Left renal pelvis (tissue), 4 donors: ENCODE measurements at places on chromosomes 6 and 20.

DNA sequence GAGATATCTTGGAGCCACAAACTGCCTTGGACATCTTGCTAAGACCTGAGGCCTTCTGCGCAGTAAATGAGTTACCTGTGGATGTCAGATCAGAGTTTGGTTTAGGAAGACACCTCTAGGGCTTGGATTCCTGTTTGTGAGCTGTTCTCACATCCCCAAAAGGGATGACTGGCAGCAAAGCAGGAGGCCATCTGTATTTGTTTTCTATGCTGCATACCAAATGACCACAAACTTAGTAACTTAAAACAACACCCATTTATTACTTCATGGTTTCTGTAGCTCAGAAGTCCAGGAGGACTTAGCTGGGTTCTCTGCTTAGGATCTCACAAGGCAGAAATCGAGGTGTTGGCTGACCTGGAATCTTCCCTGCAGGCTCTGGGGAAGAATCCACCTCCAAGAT lies 116.7 kb downstream of the UNC5CL start:
- DNase-seq = no peak

GRCh38 chr6:18326001-18326400 lies 61.1 kb upstream of the RNF144B start:
- no peak for DNase-seq

- no peak for DNase-seq
These were observed 360 bp downstream of the ANKRD60 start for GRCh38 chr20:58228103-58228483.

DNA sequence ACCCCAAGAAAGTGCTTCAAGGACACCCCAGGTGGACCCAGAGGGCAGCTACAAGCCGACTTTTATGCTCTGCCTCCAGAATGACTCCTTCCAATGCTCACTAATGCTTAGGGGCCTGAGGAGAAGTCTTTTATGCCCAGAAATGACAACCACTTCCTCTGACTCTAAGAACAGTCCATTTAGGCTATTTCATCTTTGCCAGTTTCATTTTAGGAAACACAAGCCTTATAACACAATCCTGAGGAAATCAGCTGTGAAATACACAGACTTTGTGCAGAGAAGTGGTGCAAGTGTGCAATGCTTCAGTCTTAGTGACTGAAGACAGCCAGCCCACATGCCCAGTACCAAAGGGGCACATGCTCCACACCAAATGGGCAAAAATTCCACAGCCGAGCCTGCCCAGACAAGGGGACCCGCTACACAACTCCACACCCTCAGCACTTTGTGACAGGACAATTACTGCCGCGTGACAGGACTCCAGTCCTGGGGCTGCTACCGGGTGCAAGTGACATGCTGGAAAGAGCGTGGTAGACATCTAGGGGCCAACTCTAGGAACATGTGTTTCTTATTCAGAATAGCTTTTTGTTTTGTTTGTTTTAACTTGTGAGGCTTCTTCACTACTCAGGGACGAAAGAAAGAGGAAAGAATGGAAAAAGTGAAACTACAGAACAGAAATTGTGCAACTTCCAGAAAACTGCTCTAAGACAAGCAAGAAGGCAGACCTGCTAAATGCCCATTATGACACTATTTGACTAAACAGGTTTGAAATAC lies 28.2 kb upstream of the PLAGL1 start:
- DNase-seq = no peak

DNA sequence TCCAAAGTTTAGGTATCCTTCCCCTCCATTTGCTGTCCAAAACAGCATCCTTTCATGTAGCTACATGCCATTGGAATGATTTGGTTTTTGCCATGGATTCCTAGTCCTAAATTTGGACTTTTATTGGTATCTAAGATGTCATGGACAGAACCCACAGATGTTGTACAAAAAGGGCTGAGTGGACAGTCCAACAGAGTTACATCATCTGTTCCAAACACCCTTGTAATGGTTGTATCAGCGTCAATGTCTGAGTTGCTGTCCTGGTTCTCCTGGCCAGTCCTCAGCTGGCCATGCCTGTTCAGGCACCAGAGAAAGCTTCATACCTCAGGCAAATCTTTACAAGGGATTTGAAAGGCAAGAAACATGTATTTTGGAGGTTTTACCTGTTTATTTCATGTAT lies 191.3 kb downstream of the ESR1 start:
- no peak for DNase-seq

DNA sequence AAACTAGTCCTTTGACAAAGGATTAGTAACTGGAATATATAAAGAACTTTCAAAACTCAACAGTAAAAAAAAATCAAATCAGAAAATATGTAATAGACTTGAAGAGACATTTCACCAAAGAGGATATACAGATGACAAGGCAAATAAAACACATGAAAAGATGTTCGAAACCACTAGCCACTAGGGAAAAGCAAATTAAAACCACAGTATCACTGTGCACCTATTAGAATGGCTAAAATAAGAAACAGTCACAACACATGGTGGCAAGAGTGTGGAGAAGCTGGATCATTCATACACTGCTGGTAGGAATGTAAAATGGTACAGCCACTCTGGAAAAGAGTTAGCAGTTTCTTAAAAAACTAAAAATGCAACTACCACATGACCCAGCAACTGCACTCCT lies 14.9 kb downstream of the ZBTB2 start:
- no peak for DNase-seq

GRCh38 chr20:47818996-47819609 lies 33.8 kb upstream of the SULF2 start:
- DNase-seq = no peak

DNA sequence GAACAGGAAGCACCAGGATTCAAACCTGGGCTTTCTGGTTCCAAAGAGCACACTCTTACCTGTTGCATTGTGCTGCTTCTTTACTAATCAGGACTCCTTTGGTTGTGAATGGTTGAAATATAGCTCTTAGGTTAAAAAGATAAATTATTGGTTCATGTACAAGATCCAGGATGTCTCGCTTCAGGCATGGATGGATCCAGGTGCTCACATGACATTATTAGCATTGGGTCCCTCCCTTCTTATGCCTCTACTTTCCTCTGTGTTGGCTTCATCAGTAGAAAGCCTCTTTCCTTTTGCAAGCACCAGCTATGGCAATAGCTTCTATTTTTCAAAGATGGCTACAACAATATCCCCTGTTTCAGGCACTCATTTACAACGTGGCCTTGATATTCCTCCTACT lies 217.7 kb upstream of the SULF2 start:
- no peak for DNase-seq

DNA sequence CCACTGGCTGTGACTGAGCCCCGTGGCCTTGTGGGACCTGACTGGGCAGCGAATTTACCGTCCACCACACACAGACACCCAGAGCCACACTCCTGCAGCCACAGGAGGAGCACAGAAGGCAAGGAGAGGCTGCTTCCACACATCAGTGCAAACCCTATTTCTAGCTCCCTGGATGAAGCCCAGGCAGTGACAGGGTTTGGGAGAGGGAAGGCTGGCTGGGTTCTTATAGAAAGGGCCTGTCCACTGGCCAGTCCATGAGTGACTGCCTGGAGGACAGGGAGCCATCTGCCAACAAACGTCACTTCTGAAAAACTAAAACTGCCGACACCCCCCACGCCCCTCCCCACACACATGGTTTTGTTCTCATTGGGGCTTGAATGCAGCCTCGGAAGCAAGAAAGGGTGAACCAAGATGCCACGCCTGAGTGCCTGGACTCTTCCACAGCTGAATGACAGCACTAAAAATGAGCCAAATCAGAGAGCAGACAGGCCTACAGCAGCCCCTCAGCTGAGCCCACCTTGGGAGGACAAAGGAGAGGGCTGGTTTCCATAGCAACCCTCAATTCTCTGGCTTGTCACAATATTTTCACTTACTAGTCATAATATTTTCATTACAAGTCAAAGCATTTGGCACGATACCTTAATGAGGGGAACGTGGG lies 38.4 kb downstream of the RRBP1 start:
- DNase-seq = no peak

GRCh38 chr20:51972056-51972455 lies 169.7 kb upstream of the SALL4 start:
- no peak for DNase-seq

DNA sequence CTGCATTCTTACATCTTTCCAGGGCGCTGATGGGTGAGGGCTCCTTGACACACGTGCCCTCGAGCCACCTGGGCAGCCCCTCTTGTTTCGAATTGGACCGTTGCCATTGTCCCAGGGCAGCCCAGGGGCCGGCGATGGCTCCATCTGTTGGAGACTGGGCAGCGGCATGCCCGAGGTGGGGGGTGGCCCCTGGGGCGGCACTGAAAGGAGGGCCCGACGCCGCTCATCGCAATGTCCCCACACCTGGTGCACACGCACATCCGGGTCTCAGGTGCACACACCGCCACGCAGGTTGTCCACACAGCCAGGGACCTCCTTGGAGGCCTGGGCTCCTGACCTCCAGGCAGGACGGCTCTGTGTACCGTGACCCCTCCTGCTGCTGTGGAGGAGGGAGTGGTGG lies 18.0 kb downstream of the GATA5 start:
- no peak for DNase-seq

- no peak for DNase-seq
These were observed 7.2 kb downstream of the MMS22L start for GRCh38 chr6:97275804-97276203.

DNA sequence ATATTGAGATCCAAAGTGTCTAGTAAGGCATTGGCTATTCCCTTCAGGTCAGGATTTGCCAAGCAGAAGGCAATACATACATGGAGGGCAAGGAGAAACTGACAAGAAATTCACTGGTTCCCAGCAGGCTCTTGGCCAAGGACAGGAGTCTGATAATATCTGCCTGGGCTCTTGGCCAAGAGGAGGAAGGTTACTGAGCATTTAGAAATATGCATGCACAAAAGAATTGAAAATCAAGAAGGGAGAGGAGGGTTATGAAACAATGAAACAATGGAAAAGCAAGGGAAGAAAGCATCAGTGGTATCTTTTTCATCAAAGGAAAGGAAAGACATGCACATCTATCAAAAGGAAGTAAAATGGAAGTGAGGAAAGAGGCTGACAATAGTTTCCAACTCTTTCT lies 42.4 kb downstream of the ARHGAP18 start:
- DNase-seq = no peak

DNA sequence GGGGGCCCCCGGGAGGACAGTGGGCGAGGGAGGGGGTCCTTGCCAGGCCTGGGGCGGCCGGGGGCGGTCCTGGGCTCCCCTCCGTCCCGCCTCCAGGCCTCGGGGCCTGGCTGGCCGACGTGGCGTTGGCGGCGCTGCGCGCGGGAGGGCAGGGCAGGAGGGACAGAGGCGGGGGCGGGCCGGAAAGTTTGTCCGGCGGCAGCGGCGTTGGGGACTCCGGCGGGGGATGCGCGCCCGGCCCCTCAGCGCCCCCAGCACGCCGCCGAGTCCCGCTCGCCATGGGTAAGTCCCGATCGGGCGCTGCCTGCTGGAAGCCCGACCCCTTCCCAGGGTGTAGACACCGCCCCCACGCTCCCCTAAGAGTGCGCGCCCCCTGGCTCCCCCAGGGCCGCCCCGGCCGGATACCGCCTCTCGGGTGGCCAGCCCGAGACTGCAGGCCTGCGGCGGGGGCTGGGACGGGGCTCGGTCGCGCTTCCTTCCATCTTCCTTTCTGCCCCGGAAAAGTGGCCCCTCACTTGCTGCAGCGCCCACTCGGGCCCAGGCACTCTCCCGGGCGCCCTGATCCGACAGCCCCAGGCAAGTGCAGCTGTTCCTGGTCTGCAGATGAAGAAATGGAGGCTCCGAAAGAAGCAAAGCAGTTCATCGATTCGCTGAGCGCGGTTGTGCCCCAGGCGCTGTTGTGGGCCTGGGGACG lies at the start of gene SLC2A10:
TSS of gene SLC2A10 (plus strand) at position 191 of the 694 bp plus-strand sequence. CDS start at position 279, 88 bp downstream.
- DNase-seq = no peak

GRCh38 chr6:122276637-122277036 lies 122.8 kb upstream of the HSF2 start:
- no peak for DNase-seq

GRCh38 chr6:7973584-7973983 lies 63.0 kb upstream of the TXNDC5 start:
- DNase-seq = no peak

- DNase-seq = no peak
These were observed 52.5 kb downstream of the HIVEP1 start for GRCh38 chr6:12064538-12065071.

GRCh38 chr6:83952830-83953229 lies 80.7 kb upstream of the MRAP2 start:
- no peak for DNase-seq

DNA sequence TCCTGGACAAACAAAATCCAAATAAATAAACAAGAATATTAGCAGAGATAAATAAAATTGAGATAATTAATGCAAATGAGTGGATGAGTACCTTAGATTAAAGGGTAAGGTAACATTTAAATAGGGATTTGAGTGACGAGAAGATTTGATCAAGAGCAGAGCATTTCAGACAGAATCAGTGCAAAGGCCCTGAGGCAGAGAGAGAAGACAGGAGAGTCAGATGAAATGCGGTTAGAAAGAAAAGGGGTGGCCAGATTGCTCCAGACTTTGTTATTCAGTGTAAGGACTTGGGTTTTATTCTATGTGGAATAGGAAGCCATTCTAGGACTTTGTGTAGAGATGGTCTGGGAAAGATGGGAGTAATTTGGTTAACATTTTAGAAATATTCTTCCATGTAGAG lies 10.0 kb downstream of the RNF182 start:
- no peak for DNase-seq

GRCh38 chr6:79115553-79116182 lies 37.6 kb upstream of the PHIP start:
- no peak for DNase-seq

GRCh38 chr6:62528894-62529526 lies 243.0 kb upstream of the KHDRBS2 start:
- no peak for DNase-seq

DNA sequence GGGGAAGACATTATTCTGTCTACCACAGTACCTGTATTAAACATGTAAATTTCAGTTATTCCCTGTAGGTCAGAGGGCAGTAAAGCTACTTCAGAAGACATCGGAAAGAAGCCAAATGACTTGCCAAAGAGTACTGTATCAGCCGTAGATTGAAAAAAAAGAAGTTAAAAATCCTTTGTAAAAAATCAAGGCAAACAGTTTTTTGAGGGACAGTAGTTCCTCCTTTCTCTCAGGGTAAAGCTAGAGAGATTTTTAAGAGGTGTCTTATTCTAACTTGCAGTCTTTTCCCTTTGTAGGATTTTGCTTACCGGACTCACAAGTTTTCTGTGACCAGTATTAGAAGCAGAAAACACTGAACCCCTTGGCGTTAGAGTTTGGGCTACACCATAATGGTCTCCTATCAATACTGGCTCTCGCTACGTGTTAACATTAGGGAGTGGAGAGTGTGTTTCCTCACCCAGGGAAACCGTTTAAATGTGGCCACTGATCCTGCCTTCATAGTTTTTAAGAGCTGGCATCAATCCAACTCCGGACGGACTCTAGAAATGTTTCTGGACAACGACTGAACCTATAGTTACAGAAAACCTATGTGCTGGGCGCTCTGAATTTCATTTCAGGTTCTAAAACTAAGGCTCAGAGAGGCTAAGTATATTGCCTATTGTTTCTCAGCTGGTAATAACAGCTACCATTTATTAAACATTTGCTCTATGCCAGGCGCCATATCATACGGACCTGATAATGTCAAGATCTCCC lies 1.3 kb upstream of the ASXL1 start:
- no peak for DNase-seq
